ENCODE measurements at places on chromosomes 7 and 10.

- no peak for DNase-seq
Measured at GRCh38 chr10:11609492-11610093, 1.9 kb downstream of the USP6NL start.

GRCh38 chr10:94103801-94104221 lies 110.1 kb downstream of the PLCE1 start:
- no peak for DNase-seq

DNA sequence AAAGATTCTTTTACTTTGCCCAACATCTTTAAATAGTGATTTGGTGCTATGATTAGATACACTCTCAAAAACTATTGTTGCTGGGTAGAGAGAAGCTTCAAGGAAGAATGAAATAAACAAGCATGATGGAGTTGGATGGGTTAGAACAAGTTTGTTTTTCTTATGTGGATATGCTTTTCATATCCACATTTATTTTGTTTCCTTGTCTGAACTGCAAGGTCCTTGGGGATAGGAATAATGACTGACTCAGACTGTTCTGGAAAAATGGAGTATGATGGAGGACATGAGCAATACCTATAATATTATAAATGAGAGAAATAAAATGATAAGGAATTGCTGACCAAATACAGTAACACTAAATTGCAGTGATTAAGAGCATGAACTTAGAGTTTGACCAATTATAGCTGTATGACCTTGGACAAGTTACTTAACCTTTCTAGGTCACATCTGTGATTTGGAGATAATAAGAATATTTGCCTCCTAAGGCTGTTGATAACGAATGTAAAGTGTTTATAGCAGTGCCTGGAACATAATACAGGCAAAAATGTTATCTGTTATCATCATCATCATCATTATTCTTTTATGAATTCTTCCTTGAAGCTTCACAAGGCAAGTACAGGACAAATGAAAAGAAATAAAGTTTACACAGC lies 847.5 kb downstream of the LRMDA start:
- no peak for DNase-seq

DNA sequence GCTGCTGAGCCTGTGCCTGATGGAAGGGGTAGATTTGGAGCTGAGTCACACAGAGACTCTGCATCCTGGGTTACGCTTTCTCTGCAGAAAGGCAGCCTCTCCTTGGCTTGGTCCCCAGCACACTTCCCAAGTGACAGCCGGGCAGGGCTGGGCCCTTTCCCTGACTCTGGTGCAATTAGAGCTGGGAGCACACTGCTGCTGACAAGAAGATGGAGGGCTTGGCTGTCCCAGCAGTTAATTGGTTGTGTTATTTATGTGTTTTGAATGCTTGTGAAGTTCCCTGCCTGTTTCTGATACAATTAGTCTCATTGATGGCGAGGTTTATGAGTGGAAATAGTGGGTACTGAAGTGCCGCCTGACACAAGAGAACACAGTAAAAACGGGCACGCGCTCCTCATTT lies 123.6 kb downstream of the TCERG1L start:
- DNase-seq, result no peak

GRCh38 chr10:91162495-91163268 lies 57.8 kb upstream of the PCGF5 start:
- peak; percentile 40 for DNase-seq

DNA sequence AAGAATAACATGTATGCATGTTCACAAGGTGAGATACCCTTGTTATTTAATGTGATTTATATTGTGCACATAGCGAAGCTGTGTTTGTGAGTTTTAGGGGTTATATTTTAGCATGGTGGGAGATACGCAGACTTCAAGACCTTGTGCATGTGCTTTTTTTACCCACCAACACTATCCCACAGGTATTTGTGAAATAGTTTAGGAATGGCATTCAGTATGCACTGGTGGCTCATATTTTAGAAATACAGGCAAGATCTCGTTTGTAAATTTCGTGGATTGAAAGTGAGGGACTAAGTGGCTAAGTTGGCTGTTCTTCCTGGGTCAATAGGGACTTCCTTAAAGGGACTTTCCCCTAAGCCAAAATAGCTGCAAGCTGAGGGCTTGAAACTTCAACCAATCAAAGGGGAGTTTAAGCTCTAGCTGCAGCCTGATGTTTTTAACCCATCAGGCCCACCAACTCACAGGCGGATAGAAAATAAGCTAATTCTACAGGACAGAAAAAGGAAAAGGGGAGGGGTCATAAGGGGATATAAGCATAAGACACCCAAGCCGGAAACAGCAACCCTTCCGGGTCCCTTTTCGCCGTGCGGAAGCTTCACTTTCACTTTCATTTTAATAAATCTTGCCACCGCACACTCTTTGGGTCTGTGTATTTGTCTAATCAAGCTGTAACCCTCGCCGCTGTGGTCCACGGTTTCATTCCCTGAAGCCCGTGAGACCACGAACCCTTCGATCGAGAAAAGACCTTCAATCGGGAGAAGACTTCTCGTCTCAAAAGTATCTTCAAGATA lies 291.0 kb downstream of the GPR158 start:
- DNase-seq, result no peak
